K562 (cell line): ENCODE measurements at places on chromosomes 2 and 18. TPM values are rescaled to one million over a fixed set of nuclear protein-coding genes. Genes with fewer than 3 reads are reported as not detected.

- DNase-seq, result no peak
These were observed 87.4 kb downstream of the GAREM1 start for GRCh38 chr18:32383050-32383819.

DNA sequence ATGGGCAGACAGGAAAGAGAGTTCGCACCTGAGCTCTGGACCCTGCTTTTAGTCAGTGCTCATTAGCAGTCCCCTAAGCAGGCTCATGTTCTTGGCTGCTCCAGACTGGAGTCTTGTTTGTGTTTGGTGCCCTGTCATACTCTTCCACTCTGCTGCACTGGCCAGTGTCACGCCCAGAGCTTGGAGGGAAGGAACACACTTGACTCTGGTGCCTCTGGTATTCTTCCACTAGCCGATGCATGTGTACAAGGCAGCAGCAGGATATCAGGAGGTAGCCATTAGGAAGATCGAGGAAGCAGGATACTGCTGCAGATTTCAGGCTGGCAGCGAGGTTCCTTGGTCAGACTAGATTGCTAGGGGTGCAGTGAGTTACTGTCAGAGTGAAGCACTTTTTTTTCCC is 81.4 kb upstream of the B3GNT2 start:
- no peak for DNase-seq

DNA sequence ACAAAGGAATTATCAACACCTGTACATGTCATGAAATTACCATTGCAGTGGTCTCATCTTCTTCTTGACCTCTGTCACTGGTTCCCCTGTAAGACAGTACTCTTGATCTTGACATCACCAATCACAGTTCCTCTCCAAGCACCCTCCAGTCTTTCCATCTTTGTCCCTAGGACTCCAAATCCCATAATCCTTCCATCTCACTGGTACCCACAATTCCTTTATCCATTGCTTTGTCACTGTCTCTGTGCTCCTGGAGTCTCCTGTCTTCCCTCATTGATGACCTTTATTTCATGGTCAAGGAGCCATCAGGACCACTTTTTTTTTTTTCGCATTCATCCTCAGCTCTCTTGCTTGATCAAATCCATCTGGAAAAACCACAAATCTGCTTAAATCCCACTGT is 56.7 kb downstream of the COL4A3 start:
- DNase-seq, result no peak

- peak; percentile 11 for DNase-seq
These were observed 96.0 kb downstream of the HNMT start for GRCh38 chr2:138060301-138060635.

DNA sequence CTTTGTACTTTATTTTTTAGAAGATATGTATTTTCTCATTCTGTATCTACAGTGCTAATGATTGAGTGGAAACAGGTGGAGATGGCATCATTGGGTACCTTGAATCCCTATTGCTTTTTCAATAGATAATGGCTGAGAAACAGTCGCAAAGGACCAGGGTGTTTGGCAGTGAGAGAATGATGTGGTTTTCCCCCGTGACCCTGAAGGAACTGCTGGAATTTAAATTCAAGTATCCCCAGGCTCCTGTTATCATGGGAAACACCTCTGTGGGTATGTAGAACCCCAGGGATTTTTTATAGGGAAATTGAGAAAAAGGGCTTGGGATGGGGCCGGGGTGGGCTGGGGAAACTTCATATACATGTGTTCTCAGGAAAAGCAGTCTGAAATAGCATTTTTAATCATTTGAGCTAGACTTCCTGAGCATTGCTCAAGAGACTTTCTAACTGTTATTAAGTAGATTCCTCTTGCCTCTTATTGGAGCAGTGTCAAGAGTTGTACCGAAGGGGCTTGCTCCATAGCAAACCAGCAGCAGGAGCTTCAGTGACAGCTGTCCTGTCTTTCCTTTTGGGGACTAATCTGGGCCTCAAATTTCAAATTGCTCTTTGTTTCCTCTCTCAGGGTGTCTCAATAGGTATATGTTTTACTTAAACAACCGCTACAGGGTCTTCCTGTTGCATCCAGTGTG is 18.9 kb downstream of the AOX1 start:
- DNase-seq, result no peak

GRCh38 chr2:236787885-236788284 is 218.3 kb downstream of the ACKR3 start:
- no peak for DNase-seq

DNA sequence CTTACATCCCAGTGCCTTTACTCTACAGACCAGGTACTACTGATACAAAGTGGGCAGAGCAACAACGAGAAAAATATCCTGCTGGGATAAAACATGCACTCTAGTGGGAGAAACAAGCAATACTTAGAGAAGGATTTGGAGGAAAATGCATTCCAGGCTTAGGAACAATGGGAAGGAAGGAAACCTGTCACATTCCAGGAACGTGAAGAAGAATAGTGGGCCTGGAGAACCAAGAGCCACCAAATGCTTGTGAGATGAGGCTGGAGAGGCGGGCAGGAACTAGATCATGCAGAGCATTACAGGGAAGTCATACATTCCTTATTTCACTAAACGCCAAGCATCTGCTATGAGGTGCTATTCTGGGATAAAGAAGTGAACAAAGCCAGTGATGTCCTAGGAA is 342.3 kb downstream of the DCC start:
- no peak for DNase-seq

- DNase-seq, result no peak
These were observed 34.1 kb downstream of the TANC1 start for GRCh38 chr2:159002462-159003111.

DNA sequence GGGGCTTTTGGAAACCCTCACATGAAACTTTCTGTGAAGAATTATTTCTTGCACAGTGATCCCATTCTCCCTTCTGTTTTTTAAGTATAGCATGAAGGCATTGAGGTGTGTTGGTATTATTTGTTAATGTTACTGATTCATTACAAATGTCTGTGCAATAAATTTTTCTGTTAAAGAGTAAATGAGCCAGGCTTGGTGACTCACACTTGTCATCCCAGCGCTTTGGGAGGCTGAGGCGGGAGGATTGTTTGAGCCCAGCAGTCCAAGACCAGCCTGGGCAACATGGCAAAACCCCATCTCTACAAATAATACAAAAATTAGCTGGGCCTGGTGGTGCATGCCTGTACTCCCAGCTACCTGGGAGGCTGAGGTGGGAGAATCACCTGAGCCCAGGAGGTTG is 87.8 kb downstream of the KCTD18 start:
- DNase-seq, result no peak

- DNase-seq, result peak; percentile 15
These were observed 246.6 kb upstream of the REG3G start for GRCh38 chr2:78778756-78779510.

DNA sequence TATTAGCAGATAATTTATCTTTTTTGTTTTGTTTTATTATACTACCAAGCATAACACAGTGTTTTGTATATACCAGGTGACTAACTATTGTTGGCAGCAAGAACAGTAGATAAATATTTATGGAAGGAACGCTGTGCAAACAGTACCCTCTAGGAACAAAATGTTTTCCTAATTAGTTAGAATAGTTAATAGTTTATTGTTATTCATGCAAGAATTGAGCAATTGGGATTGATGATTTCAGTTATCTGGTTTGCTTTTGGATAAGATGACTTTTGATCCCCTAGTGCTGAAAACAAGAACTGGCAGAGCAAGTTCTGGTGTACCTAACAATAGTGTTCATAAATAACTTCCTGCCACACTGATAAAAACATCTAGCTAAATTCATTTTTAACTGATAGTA is 323.3 kb downstream of the TGIF1 start:
- DNase-seq, result no peak

DNA sequence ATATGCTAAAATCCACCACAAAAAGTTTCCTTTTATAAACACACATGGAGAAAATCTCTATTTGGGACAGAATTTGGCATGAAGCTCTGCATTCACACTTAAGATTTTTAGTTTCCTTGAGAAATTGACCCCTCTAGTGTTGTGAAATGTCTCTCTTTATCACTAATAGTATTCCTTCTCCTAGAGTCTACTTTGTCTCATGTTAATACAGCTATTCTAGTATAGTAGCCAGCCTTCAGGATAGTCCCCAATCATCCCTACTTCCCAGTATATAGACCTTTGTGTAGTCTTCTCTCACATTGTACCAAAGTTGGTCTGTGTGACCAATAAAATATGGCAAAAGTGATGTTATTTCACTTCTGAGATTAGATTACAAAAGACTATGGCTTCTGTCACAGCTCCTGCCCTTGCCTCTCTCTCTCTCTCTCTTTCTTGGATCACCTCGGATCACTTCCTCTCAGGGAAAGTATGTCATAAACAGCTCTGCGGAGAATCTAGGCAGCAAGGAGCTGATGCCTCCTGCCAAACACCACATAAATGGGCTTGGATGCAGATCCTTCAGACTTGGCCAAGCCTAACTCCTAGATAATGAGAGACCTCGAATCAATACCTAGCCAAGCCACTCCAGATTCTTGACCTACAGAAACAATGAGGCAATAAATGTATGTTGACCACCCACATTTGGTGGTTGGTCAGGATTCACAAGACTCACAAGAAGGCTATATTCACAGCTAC is 59.7 kb upstream of the NABP1 start:
- no peak for DNase-seq

GRCh38 chr2:106983305-106983704 is 97.3 kb upstream of the ST6GAL2 start:
- DNase-seq, result no peak

DNA sequence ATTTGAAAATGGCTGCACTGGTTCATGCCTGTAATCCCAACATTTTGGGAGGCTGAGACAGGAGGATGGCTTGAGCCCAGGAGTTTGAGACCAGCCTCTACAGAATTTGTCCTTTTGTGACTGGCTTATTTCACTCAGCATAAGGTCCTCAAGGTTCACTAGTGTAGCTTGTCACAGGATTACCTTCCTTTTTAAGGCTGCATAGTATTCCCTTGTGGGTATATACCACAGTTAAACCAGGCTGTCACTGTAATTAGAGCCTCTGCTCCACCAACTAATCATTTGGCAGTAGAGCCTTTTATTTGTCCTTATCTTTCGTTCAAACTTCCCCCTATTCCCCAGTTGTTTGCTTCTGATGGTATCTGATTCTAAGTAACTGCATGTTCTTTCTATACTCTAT is 50.4 kb upstream of the SELENOI start:
- DNase-seq, result no peak

The LONRF2 gene
- total RNA-seq, result 3.6 and 5.0 TPM in 2 replicates

The SLC23A3 gene
- 0.60 and 0.64 TPM in 2 replicates for total RNA-seq

The POMC gene
- not detected in 2 replicates for total RNA-seq

The GATA6 gene
- total RNA-seq, result 0.24 and 0.29 TPM in 2 replicates

The DES gene
- total RNA-seq, result 17.4 and 21.9 TPM in 2 replicates

The HTR2B gene
- not detected in 2 replicates for total RNA-seq

The ITGA6 gene
- total RNA-seq, result 0.29 and 0.40 TPM in 2 replicates

The RAD51AP2 gene
- not detected in 2 replicates for total RNA-seq

The ANKRD44 gene
- total RNA-seq, result 0.25 and 0.64 TPM in 2 replicates

The NETO1 gene
- not detected in 2 replicates for total RNA-seq
